NCI-H1105 (cell line): ENCODE measurements at places on chromosomes 3 and 15.

DNA sequence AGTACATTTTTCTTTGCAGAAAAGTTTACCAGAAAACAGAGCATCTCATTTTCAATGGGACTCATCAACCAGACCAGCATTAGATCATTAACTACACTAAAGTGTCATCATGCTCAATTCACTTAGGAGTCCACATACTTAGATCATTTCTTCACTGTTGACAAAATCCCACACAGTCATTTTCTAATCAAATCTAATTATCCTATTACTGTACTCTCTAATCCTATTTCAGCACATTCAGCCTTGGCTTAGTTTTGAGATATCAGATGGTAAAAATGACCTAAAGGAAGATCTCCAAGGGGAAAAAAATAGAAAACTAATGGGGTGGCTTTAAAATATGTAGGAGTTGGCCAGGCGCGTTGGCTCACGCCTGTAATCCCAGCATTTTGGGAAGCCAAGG, 5.2 kb upstream of the CTXN2 start:
- DNase-seq: no peak

GRCh38 chr15:44153352-44153751, 41.7 kb downstream of the FRMD5 start:
- no peak for DNase-seq

DNA sequence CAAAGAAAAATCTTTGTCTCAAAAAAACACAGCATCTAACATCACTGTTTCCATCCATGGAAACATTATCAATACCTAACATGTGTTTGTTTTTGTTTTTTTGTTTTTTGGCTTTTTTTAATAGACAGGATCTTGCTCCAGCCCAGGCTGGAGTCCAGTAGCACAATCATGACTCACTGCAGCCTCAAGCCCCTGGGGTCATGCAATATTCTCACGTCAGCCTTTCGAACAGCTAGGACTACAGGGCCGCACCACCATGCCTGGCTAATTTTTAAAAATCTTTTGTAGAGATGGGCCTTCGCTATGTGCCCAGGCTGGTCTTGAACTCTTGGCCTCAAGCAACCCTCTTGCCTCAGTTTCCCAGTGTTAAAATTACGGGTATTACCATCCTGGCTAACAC, 52.8 kb downstream of the RAF1 start:
- DNase-seq: no peak

DNA sequence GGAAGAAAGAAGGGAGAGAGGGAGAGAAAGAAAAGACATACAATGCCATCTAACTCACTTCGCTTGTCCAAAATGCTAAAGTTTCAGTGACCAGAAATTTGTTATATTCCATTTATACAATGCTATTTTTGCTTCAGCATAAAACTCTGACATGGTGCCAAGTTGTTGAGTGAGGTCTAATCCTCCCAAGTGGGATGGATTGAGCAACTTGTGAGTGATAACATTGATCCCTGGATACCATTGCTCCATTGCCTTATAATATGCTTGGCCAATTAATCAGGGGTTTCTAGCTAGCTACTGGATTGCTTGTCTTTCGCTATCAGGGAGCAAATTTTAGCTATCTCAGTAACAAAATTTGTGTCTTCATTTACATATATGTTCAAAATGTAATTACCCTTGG, 615.6 kb upstream of the DPPA4 start:
- no peak for DNase-seq

DNA sequence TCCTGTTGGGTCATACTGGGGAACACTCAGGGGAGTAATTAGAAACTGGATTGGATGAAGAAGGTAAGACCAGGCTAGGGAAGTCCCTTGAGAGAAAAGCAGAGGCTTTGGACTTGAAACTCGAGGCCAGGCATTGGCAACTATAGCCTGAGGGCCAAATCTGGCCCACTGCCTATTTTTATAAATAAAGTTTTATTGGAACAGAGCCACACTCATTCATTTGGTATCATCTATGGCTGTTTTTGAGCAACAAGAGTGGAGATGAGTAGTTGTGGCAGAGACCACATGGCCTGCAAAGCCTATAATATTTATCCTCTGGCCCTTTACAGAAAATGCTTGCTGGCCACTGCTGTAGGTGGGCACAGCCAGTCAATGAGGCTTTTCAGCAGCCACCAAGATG, 301.4 kb downstream of the UACA start:
- DNase-seq: no peak

- no peak for DNase-seq
Measured at GRCh38 chr3:177594096-177594495, 396.8 kb upstream of the TBL1XR1 start.

- no peak for DNase-seq
Measured at GRCh38 chr3:9439331-9439730, 41.9 kb downstream of the SETD5 start.
